ENCODE measurements at places on chromosomes 4 and X.

DNA sequence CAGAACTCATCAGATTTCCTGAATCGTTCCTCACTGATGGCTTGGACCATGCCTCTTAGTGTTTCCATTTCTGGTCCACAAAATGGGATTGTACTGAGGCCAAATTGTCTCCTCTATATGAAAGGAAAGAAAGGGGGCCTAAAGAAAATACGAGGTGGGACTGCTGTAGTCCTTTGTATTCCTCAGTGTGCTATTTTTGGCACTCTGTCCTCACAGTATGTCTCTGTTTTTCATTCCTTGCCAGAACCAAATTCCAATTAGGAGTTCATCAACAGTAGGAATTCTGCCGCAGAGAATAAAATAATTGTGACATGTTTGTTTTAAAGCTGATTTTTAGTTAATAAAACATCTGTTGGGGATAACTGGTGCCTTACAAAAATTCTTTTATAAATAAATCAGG lies 515.7 kb downstream of the SMARCA1 start:
- no peak for DNase-seq

- DNase-seq: no peak
Observed at GRCh38 chr4:70365479-70365878, 4.9 kb downstream of the SMR3A start.

- no peak for DNase-seq
Observed at GRCh38 chr4:120446051-120446567, 379.5 kb upstream of the MAD2L1 start.

DNA sequence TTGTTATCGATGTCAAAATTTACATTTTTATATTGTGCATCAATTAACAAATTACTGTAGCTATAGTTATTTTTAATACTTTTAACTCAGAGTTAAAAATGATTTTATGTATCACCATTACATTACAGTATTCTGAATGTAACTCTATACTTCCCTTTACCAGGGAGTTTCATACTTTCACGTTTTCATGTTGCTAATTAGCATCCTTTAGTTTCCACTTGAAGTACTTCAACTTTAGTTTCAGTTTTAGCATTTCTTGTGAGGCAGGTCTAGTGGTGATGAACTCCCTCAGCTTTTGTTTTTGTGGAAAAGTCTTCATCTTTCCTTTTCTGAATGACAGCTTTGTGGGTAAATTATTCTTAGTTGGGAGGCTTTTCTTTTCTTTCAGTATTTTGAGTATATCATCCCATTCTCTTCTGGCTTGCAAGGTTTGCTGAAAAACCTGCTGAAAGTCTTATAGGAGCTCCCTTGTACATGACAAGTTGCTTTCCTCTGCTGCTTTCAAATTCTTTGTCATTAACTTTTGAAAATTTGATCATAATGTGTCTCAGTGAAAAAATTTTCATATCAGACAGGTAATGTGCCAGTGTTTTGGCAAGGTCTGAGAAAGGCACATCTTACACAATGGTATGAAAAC lies 9.8 kb upstream of the CISD2 start:
- DNase-seq: no peak

- DNase-seq: no peak
Observed at GRCh38 chr4:839675-840443, 13.9 kb upstream of the CPLX1 start.

GRCh38 chr4:81135501-81135900 lies 79.5 kb downstream of the PRKG2 start:
- DNase-seq: no peak

- DNase-seq: no peak
Observed at GRCh38 chr4:62676962-62677361, 1476.8 kb downstream of the ADGRL3 start.

GRCh38 chr4:26590639-26591038 lies 6.8 kb downstream of the TBC1D19 start:
- no peak for DNase-seq

DNA sequence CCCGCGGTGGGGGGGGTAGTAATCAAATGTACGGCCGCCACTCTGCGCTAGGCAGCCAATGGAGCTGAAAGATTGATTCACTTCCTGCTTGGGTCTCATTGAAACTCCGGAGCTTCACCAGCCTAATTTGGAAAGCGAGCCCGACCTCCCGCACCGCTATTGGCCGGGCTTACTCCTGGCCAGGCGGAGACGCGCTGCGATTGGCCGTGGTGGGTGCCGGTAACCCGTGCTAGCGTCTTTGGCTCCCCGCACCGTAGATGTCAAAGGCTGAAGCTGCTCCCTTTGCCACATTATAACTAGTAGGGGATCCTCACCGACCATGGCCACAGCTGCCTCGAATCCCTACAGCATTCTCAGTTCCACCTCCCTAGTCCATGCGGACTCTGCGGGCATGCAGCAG lies at the start of gene POU3F4:
POU3F4 (plus strand) TSS at position 285 of the 400 bp plus-strand sequence; CDS start at position 320, 35 bp downstream.
- no peak for DNase-seq

DNA sequence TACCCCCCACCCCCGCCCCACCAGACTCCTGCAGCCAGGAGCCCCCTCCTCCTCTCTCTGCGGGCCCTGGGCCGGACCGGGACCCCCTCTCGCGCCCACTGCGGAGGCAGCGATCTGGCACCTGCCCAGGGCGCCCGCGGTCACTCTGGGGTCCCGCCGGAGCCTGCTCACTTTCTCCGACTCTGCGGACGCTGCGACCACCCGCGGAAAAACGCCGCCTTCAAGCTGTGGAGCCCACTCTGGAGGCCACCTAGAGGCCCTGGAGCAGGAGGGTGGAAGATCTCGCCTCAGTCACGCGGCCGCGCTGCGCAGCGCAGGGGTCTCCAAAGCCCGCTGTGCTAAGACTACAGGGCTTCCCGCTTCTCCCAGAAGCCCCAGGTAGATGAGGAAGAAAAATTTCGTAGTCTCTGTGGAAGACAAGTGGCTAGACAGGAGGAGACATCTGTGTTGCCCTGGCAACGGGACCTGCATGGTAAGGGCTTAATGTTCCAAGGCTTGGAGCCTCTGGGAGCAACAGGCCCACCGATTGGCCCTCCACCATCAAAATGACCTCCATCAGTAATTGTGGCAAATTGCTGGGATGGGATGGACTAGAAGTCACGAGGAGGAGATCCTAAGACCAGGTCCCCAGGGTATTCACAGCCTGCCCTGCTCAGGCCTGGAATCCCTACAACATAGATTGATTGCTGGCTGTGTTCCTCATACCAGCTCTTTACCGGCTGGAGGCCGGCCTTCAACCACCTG lies at the start of gene PNMA6F:
PNMA6F (minus strand) TSS at position 387 of the 744 bp plus-strand sequence. CDS start 1,093 bp downstream, outside the sequence.
- DNase-seq: no peak

GRCh38 chr4:174134361-174134760 lies 149.1 kb downstream of the FBXO8 start:
- DNase-seq: no peak

DNA sequence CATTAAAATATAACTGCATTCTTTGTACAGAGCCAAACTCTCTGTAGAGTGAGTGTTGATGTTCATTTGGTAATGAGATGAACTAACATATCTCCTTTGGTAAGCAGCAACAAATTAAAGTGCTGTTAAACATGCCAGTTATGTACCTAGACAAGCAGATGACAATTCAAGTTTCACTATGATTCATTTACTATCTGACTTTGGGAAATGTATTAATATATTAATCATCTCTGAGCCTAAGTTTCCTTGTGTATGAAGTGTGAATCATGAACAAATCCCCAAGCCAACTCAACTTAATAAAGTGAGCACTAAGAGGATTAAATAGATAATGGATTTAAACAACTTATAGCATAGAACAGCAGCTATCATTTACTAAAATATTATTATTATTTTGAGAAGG lies 1044.2 kb downstream of the GLUD2 start:
- no peak for DNase-seq

DNA sequence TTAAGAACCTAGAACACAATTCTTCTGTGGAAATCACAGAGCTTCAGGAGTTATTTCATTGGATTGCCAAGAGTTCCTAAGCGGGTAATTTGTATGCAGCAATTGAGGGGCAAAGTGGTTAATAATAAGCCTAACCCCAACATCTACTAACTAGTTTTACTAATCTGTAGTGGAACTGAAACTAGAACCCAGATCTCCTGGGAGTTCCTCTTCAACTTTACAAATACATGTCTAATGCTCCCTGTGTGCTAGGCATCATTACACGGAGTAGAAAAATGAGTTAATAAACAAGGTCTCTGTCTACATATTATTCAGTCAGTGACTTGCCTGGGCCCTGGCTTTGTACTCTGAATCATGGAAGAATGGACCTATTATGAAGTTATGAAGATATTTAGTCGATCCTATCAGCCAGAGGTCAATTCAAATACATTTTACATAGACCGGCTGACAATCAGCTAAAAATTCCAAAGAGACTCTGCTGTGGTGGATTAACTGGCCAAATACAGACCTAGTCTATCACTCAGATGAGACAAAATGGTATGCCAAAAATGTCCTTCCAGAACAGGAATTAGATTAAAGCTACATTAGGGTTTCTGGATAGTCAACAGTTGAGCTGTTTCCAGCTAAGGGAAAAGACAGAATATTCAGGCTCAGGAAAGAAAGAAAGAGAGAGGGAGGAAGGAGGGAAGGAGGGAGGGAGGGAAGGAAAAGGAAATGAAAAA lies 326.0 kb downstream of the FBXW7 start:
- no peak for DNase-seq

DNA sequence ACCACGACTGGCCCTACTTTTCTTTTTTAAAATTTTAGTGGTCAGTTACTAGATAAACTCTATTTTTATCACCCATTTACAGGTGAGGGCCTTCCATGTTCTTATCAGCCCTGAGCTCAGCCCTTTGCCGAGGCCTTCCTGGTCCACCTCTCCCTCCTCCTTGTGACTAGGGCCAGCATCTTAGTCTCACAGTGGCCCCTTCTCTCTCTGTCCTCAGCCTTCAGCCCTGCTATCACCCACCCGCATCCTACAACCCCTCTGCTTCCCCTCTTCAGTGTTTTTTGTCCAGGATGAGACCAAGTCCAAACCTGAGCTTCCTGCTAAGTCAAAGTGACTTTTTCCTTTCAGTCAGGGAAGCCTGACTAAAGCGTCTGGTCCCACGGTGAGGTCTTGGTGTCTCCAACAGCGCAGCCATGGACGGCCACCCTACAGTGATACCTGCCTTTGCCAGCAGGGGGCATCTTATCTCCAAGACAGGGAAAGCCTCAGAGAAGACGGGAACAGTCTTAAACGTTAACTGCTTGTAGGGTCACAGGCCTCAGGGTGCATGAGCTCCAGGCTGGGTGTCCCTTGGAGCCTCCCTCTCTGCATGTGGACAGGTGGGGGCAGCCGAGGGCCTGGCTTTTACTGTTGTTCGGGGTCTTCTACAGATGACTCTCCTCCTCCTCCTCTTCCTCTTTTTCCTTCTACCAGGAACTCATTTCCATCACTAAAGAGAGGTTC lies 11.7 kb upstream of the GAGE10 start:
- peak; percentile 19 for DNase-seq

- DNase-seq: no peak
Observed at GRCh38 chr4:98452091-98452490, 190.9 kb downstream of the RAP1GDS1 start.
